ENCODE measurements at places on chromosomes 4 and X. TPM values are rescaled to one million over a fixed set of nuclear protein-coding genes. Genes with fewer than 3 reads are reported as not detected.

PPARGC1A gene
- 41.6 TPM for total RNA-seq

TBC1D1 gene
- 220 TPM for total RNA-seq

TRIM60 gene
- not detected for total RNA-seq

USP26 gene
- total RNA-seq: not detected

CCDC149 gene
- total RNA-seq: 6.7 TPM

MAMLD1 gene
- 3.3 TPM for total RNA-seq

BEX5 gene
- 4.7 TPM for total RNA-seq

MTM1 gene
- total RNA-seq: 9.4 TPM

TMEM271 gene
- total RNA-seq: not detected

PDE6B gene
- 2.3 TPM for total RNA-seq

CXorf49 gene
- not detected for total RNA-seq

DCAF4L1 gene
- not detected for total RNA-seq

All from right atrium auricular region (tissue), 2 donors.